ENCODE measurements at places on chromosomes 11 and 22.

DNA sequence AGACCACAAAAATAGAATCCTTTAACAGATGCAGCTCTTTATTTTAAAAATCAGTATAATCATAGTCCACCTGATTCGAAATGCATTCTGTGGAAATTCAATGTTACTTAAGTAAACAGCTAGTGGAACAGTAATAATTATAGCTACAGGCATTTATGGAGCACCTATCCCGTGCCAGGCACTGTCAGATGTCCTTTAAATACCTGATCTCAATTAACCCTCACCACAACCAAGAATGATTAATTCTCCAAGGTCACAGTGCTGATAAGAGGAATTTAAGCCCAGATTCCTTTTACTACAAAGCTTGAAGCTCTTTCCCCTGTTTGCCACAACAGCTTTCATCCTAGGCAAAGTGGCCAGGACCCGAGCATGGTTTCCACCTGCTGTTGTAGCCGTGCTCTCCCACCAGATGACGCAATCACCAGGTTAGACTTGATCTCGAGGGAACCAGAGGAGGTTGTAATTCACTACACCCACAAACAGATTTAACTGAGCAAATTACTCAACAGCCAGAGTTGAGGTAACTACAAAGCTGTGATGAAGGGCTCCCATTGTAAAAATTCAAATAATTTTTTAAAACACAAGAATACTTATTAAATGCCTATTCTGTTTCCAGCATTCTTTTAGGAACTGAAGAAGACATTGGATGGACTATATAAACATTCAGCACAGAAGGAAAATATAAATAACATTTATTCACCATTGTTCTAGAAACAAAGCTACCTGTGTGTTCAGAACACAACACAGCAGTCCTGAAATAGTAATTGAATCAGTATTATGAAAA, 10.3 kb downstream of the PRDM10 start:
- peak; percentile 55 for DNase-seq

- DNase-seq: no peak
Observed at GRCh38 chr11:117313828-117314768, 2.0 kb downstream of the BACE1 start.

- peak; percentile 27 for DNase-seq
Observed at GRCh38 chr22:37309211-37310074, 27.1 kb downstream of the CYTH4 start.

DNA sequence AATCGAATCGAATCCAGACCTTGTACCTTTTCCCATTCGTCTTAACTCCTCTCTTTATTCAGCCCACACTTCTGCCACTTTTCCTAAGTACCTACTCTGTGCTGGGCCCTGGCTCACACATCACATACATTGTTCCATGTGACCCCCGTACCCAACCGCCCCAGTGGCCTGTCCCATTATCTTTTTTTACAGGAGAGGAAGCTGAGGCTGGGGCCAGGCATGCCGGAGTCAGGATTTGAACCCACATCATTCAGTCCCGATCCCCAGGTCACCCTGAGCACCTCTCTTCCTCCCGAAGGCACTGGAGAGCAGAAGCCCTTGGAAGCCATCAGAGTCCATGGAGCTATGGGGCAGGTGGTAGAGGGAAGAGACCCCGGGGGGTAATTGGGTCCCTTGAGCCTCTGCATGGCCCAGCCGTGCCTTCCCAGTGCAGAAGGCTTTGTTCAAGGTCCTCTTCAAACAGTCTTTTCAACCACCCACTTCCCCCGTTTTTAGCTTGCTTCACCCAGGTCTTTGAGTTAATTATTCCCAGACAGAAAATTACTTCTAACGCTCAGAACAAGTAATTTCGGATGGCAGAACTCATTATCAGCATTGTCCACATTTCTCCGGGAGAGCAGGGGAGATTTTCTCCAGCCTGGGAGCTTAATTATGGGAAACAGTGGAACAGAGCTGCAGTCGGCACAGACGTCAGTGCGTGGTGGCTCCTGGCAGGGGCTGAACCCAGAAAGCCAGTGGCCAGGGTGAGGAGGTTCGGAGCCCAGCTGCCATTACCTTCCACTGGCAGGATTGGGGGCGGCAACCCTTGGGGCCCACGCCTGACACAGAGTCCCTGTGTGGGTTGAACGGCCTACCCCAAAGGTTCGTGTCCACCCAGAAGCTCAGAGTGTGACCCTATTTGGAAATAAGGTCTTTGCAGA, 82.4 kb upstream of the RTL6 start:
- DNase-seq: no peak

GRCh38 chr11:61025821-61026120, 54.3 kb downstream of the CD6 start:
- no peak for DNase-seq

DNA sequence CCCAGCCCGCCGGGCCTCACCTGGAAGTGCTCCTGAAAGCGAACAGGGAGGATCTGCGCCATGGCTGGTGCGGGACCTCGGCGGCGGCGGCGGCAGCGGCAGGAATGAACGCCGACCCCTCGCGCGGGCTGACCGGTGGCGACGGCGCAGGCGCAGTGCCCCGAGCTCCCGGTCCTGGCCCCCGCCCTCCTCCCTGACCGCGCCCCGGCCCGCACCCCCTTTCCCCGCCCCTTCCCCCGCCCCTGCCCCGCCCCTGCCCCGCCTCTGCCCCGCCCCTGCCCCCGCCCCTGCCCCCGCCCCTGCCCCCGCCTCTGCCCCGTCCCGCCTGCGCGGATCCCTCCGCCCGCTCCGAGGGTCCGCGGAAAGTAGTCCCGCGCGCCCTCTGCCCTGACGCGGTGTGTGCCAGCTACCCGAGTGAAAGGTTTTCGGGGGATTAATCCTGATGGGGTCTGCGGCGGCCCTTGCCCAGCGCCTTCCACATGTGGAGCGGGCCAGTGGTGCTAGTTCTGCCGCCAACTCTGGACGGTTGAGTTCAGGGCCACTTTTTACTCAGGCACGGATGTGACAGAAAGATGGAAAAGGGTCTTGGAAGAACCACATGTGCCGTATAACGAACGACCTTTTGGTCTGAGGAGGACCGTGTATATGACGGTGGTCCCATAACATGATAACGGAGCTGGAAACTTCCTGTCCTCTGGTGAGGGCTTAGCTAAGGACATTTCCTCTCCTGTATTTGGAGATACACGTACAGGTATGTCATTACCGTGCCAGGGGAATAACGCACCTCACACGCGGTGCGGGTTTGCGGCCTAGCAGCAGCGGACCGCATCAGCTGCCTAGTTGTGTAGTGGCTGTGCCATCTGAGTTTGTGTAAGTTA, at the start of gene CLTCL1:
Gene CLTCL1, minus strand, starts transcription at position 140 of the 878 bp plus-strand sequence. Its CDS starts 78 bp downstream, at position 62.
- DNase-seq: peak; percentile 68

DNA sequence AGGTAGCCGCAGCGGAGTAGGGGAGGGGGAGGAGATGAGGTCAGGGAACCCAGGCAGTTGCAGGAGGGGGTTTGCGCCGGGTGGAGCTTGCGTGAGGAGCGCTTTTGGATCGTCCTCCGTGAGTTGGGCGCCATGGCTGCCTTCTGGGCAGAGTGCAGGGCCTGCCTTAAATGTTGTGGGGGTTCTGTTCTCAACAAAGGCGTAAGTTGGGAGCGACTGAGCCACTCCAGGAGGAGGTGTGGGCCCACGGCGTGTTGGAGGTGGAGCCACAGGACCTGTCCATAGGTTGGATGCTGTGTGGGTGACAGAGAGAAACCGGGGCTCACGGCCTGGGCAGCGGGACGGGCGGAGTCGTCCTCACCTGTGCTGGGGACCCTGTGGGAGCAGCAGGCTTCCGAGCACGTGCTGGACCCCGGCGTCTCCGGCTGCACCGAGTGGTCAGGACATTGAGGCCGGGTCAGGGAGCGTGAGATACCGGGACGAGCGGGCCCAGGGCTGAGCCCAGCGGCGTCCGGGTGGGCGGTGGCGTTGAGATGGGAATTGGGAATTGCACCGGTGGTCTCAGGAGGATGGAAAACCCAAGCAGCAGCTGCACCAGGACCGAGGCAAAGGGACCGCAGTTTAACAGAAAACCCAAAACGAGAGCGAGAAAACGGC, 977 bp upstream of the PGGHG start:
- DNase-seq: no peak

DNA sequence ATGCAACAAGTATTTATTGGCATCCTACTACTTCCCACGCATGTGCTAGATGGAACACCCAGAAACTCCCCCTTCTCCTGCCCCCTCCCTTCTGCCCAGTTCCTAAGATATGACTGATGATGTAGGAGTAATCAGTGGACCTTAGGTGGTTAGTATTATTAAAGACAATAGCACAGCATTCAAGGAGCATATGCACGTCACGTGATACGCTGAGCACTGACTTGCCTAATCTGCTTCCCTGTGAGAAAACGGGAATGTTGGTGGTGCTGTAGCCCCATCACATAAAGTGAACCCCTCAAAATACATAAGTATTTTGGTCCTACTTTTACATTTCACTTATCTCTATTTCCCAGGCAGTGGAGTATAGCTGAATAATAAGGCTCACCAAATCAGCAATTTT, 12.4 kb downstream of the DRD2 start:
- no peak for DNase-seq

GRCh38 chr11:120958185-120958584, 65.7 kb upstream of the TBCEL start:
- no peak for DNase-seq

All from CD4-positive, alpha-beta T cell treated with Interferon alpha-2 for 1 hour (primary cell).